GM04504 (cell line): ENCODE measurements at places on chromosomes 4 and X.

- DNase-seq: no peak
Observed at GRCh38 chrX:48890296-48890925, 7.2 kb downstream of the TIMM17B start.

DNA sequence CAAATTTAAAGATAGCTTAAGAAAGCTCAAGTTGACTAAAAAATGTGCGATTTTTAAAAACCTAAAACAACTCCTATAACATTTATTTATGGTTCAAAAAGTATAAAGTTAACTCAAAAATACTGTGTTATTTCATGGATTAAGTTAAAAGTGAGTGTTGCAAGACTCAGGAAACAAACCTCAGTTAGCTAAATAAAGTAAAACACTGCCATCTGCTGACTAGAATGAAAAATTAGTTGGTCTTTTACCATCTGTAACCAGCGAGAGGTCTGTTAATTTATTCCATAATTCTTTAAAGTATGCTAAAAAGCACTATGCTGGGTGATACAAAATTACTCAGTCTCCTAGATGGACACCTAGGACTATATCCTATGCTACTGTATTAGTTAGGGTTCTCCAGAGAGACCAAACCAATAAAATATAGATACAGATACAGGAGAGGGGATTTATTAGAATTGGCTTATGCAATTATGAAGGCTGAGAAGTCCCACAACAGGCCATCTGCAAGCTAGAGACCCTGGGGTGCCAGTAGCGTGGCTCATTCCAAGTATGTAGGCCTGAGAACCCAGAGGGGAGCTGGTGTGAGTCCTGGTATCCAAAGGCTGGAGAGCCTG lies 4.9 kb upstream of the WDFY3 start:
- no peak for DNase-seq

DNA sequence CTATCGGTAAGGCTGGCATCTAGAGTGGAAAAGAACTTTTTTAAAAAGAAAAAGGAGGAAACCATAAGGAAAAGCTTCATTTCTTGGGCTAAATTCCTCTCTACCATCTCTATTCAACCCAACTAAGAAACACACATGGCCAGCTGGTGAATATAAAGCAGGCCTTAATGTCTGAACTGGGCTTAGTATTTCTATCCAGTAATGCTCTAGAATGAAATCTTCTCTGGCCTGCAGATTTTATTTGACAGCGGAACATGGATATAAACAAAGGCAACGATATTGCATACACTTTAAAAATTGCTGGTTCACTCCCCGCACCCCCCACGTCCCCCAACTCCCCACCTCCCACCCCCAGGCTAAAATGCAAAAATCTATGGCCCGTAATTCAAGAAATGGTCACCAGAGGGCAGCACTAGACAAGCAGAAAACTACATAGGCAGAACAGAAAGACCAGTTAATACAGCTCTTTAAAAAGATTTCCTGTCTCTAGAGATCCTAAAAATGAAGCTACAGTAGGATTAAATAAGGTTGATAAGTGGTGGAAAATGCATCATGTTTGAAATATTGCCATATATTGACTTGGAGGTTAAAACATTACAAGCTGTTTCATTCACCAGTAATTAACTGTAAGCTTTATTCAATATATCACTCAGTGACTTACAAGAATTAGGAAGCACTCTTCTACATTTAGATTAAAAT lies 155.2 kb upstream of the GALNT7 start:
- no peak for DNase-seq

GRCh38 chr4:106312997-106313522 lies 2.9 kb downstream of the TBCK start:
- DNase-seq: no peak

- no peak for DNase-seq
Observed at GRCh38 chr4:90099812-90100211, 27.4 kb upstream of the CCSER1 start.

DNA sequence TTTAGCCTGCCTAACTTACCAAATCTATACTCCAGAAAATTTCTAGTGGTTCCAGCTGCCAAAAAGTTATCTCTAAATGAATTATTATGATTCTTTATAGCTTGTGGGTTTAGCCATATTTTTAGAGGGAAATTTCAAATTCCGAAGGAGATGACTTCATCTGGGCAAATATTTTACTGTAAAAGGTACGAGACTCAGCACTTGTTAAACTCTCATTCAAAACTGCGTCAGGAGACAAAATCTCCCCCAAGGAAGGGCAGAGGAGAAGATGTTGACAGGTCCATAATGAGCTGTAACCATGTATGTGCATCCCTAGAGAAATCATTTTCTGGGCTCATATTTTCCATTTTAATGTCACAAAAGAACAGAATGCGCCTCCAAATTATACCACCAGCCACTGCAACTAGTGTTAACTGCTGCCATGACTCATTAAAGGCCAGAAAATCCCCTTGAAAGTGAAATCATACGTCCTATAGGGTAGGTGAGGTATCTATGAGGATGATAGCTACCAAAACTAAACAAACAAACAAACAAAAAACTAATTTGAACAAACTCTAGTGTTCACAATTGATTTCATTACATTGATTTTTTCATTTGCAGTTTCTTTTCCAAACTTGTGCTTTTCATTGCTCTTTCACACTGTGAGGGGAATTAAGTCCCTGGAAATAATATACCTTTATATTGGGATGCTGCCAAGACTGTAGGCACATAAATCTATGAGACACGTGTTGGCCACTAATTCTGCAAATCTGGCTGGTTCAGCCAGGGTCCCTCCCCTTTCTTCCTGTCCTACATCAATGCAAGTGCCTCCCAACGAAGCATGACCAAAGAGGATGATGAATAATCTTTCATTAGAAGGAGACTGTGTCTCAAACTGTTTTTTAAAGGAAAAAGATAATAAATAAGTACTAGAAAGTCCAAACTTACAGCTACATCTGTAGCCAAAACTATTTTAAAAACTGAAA lies 85.8 kb downstream of the ARHGAP6 start:
- DNase-seq: no peak

DNA sequence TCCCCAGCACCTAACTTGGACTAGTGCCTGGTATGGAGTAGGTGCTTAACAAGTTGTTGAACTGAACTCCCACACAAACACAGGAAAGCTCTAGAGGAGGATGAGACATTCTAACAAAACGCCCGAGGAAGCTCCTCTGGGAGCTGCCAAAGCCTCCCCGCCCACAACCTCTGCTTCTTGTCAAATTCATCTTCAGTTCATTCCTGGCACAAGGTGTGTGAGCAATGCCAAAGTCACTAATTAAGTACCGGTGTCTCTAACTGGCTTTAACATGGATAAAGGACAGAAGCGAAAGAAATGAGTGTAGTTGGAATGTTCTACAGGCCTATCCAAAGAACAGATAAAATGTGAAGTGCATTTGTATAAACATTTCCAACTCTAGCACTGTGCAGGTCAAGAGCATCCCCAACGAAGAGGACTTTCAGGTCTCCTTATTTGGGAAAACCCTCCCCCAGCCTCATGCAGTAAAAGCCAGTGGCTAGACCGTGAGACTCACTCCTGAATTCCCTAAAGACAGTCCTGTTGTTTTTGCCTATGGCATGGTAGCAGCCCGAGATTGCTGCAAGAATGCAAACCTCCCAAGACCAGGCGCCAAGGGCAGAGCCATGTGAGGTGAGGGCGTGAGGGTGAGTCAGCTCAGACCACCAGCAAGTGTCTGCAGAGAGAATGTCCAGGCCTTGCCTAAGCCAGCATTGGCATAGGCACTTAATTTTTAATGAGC lies 72.2 kb upstream of the KLF3 start:
- no peak for DNase-seq

DNA sequence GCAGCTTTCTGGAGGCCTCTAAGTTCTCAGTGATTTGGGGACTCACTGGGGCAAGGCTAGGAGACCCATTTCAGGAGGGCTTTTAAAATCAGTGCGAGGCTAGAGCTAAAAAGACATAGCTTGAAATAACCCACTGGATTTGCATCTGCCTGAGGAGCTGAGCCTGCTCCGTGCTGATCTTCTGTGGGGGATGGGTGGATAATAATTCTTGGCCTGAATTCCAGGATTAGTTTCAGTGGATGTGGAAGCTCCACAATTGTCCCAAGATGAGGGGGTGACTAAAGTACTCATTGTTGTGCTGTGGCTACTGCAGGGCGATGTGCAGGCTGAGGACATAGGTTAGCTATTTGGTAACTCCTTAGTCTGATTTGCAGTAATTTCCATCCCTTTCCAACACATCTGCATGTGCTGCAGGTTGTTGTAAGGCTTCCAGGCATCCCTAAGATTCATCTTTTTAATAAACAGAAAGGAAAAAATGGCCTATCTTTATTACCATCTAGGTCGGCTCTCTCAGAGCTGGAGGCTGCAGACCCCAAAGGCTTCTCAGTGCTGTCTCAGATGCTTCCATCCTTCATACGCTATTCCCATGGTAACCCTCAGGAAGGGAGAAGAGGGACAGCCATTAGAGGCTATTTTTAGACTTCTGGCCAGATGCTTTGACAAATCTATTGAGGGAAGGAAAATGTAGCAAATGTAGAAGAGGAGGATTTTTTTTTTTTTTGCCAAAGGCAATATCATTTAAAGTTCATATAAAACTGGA lies 63.4 kb downstream of the GRXCR1 start:
- no peak for DNase-seq

DNA sequence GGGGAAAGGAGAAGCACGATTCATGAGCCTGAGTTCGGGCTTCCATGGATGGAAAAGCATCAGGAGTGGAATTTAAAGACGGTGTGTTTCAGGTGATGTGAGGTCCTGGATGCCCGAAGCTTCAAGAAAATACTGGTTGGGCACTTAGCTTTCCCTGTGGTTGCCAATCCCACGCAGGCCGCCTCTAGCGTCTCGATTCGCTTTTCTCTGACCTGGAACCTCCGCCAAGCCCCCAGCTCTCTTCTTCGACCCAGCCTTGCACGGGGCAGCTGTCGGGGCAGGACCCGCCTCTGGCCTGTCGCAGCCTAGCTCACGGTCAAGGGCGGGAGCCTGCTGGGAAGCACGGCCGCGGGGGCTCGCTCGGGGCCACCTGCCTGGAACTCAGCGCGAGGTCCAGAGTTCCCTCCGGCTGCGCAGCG lies 308 bp upstream of the TLR2 start:
- DNase-seq: no peak

DNA sequence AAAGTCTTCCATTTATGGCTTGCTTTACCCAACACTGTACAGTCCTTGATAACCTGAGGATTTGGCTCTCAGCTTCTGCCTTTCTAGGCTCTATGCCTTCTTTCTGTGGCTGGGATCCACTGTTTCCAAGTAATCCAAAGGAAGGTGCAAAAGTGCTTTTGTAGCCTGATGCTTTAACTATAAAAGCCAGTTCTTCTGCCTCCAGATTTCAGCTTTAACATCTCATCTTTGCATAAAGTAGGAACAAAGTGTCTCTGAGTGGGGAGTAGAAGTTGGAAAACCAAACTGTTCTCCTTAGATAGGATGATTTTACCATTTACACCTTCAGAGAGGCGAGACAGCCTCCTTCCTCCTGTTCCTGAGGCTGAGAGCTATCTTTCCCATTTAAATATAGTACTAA lies 11.1 kb upstream of the SEC24D start:
- DNase-seq: no peak

DNA sequence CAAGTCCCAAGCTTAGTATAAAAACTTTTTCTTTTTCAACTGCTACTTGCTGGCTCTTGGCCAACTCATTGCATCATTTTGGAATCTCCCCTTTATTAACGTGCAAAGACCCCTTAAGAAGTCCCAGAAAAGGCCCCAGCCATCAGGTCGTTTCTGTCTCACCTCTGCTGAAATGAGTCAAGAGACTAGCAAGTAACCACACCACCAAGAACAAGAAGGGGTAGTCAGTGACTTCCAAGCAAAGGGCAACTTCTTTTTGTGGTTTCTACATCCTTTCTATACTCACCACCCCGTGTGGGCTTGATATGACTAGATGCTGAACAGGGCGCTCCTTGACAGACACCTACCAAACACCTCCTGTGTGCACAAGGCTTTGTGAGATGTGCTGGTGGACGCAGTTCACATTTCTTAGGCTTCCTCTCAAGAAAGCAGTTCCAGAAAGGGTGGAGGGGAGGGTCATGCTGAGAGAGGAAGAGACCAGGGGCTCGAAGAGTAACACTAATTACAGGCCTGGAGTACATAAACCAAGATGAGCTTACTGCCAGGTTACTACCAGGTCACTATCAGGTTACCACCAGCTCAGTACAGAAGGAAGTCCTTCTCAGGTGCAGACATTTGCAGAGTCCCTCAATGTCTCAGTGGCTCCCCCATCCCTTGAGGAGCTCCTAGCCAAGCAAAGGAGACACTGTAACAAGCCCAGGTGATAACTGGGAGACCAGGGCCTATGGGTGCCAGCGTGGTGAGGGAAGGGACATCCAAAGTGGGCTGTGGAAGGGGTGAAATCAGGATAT lies 19.3 kb downstream of the JAKMIP1 start:
- DNase-seq: no peak

- no peak for DNase-seq
Observed at GRCh38 chr4:169179609-169180521, 90.9 kb downstream of the SH3RF1 start.

GRCh38 chr4:48205626-48206025 lies 64.0 kb downstream of the TEC start:
- no peak for DNase-seq

GRCh38 chrX:17617806-17618205 lies 119.5 kb upstream of the SCML1 start:
- DNase-seq: no peak

GRCh38 chr4:178083968-178084367 lies 641.7 kb upstream of the AGA start:
- DNase-seq: no peak

- no peak for DNase-seq
Observed at GRCh38 chrX:21132686-21133393, 241.4 kb upstream of the CNKSR2 start.

GRCh38 chr4:145177906-145178538 lies 2.4 kb downstream of the OTUD4 start:
- DNase-seq: no peak

DNA sequence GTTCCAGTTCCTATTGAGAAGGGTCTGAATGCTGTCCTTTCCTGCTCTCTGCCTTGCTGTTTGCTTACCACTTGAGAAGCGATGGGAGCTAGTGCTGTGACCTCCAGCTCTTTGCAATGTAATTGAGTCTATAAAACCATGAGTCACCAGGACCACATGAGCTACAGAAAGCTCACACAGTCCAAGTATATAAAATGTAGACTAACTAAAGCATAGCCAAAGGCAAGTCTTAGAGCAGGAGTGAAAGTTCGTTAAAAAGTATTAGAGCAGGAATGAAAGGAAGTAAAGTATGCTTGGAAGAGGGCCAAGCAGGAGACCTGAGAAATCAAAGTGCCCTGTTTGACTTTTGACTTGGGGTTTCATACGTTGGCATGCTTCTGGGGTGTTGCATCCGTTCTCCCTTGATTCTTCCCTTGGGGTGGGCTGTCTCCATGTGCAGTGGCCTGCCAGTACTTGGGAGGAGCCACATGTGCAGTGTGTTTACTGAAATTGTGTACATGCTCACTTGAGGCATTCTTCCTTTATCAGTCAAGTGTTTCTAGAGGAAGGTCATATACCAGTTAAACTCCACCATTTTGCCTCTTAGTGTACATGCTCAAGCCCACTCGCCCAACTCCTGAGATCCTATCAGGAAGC lies 71.3 kb upstream of the KIT start:
- DNase-seq: peak; percentile 65

DNA sequence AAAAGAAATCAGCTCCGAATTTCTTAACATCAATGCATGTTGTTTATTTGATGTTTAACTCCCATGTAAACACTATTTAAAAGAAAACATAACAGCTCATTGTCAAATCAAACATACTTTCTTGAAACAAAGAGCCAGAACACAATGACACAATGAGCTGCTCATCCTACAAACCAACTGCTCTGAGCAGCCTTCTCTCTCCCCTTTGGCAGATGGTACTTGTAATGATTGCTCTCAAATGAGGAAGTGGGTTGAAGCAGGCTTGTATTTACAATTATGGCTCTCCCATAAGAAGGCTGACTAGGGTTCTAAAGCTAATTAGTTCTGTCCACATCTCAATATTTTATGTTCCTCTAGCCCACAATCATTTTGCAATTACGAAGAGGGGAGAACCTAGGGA lies 637.8 kb upstream of the ADGRL3 start:
- DNase-seq: no peak
